GM04504 (cell line): ENCODE measurements at places on chromosomes 7 and 10.

DNA sequence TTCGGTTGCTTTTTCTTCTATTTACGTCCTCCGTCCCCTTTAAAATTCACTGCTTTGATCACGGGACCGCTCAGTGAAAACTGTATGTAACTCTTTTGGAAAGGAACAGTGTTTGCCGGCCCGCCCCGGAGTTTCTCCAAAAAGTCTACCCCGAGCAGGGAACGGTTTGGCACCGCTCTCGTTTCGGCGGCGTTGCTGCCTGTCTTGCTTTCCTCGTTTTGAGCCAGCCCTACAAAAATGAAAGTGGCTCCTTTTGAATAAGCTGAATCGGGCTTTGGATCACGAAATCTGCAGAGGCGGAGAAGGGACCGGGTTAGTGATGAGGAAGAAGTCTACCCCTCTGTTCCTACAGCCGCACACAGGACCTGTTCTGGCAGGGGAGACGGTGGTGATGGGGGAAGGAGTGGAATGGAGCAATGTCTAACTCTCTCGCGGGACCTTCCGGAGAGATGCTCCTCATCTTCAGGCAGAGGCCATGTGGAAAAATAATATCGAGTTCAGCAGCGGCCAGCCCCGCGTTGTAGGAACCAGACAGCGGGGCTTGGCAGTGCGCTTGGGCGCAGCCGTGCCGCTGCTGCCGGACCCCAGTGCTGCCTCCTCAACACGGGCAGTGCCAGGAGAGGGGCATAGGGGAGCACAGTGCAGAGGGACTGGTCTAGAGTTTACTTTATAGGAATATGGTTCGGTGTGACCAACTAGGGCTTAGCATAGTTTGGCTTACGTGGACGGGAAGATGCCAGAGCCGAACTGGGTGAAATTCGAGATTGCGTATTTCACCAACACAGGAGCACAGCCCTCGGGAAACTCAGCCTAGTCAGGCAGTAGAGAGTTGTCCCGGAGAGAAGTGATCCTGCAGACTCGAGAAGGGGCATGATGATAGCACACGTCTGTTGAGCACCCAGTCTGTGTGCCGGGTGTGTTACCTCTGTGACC, 1.4 kb downstream of the HTRA1 start:
- no peak for DNase-seq

- DNase-seq: no peak
Measured at GRCh38 chr10:86164174-86164774, 202.3 kb downstream of the GRID1 start.

DNA sequence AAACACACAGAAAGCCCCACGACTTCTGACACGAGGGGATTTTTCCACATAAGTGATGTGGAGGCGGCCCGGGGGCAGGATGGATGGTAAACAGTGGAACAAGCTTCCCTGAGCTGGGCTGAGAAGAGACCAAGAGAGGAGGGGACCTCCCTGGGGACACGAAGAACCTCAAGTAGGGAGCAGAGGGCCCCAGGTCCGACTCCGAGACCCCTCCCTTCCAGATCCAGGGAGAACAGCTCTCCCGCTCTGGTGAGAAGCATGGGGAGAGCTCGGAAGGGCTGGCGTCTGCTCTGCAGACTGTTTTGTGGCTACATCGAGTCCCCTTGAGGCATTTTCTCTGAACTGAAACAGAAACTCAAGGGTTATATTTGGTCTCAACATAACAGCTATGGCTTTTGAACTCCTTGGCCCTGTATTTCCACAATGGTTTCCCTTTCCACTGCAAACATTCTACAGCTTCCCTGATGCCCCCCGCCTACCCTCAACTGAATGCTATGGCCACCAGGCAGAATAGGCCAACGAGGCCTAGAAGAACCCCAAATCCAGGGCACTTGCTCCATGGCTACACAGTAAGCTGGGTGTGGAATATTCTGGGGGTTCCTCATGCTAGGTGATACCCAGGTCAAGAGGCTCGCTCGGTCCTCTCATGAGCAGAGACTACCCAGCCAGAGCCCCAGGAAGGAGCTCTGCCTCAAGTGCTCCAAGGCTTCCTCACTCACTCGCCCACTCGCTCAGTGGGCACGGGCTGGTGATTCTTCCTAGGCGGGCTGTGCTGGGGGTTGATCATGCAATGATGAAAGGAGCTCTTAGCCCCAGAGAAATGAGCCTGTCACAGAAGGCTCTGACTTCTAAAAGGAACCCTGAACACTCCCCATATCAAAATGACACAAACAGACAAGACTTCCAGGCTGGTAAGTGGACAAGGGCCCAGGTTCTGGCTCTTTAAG, 47.5 kb downstream of the FAM53B start:
- no peak for DNase-seq

GRCh38 chr7:4267341-4268039, 414.6 kb upstream of the FOXK1 start:
- no peak for DNase-seq

- DNase-seq: no peak
Measured at GRCh38 chr7:111006040-111006439, 84.9 kb upstream of the LRRN3 start.

- peak; percentile 68 for DNase-seq
Measured at GRCh38 chr7:131197920-131198615, 129.6 kb upstream of the MKLN1 start.

DNA sequence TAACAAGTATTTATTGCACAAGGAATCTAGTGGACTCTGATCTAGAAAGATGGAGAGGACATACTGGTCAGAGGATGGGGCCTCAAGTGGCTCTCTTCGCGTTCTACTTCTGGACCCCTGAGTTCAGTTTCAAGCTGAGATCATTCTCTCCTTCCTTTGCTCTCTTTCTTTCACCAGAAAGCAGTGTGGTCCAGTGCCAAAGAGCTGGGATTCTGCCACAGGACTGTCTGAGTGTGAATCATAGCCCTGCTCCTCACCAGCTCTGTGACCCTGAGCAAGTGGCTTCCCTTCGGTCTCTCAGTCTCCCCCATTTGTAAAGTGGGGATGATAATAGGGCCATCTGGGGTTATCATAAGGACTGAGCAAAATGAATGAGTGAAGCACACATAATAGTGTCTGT, 715.2 kb downstream of the SUGCT start:
- DNase-seq: peak; percentile 6

DNA sequence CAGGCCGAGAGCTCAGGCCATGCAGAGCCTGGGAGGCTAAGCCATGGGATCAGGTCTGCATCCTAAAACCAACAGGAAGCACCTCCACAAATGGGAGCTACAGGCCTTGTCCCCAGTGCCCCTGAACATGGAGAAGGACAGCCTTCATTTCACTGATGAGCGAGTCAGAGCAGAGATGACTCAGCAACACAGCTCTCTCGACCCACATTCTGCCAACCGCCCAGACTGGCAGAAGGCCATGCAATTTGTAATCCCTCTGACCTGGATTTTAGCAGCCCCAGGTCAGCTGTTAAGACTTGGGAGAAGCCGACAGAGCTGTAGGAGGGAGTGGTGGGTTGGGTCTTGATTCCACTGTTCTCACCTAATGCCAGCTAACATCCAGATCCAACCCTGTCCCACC, 25.5 kb downstream of the VOPP1 start:
- DNase-seq: peak; percentile 71

DNA sequence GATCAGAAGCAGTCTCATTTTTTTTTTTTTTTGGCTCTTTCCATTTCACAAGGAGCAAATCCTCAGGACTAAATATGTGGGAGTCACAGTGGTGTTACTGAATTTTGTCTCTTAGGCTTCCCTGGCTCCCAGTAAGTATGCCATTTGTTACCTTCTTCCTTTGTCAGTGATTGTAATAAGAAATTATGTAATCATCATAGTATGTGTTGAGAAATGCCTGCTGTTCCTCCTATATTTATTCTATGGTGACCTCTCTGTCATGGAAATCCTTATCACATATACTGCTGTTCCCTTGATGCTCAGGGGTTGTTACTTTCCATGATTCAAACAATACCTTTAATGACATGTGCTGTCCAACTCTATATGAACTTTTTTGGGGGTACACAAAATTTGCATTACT, 4.8 kb upstream of the OR9A4 start:
- no peak for DNase-seq

DNA sequence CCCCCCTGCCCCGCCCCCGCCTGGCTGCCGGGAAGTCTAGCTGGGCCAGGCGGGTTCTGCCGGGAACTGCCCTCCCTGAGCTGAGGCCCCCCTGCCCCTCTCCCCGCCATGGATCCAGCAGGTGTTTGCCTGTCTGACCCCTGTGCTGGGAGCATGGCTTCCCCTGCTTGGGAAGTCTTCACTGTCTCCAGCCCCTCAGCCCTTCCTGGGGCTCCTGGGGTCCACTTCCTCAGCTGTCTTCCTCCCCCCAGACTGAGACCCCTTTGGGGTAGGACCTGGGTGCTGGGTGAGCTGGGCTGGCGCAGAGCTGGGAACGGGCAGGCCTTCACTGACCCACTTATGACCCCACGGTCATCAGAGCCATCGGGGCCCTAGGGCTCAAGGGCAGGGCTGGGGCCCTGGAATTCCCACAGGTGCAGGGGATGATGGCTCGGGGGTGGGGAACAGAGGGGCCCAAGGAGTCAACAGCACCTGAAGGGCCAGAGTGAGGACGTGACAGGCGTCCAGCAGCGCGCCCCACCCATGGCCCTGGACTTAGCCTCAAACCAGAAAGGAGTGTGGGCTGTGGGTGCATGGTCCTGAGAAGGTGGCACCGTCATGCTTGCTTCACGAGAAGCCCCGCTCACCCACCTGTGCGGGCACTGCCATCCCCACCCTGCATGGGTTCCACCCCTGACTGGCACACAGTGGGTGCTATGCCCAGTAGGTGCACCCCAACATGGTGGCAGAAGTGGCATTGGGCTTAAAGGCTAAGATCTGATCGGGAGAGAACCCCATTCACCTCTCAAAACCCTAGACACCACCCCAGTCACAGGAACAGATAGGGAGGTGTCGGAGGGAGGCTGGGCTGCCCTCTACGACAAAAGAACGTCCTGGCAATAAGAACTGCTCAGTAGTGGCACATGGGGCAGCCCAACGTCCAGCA, 16.2 kb upstream of the TNRC18 start:
- no peak for DNase-seq

- DNase-seq: no peak
Measured at GRCh38 chr10:29805134-29805723, 170.5 kb upstream of the SVIL start.

DNA sequence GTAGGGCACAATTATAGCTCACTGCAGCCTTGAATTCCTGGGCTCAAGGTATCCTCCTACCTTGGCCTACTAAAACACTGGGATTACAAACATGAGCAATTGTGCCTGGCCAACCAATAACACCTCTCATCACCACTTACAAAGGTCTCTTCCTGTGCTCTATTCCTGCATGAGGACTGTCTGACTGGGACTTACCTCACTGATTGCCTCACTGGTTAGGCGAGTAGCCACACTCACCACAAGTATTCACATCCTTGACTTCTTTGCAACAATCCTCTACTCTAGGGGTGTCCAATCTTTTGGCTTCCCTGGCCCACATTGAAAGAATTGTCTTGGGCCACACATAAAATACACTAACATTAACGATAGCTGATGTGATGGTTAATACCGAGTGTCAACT, 22.6 kb upstream of the PDIA4 start:
- DNase-seq: no peak

- DNase-seq: no peak
Measured at GRCh38 chr7:92813390-92814024, 22.9 kb downstream of the CDK6 start.

DNA sequence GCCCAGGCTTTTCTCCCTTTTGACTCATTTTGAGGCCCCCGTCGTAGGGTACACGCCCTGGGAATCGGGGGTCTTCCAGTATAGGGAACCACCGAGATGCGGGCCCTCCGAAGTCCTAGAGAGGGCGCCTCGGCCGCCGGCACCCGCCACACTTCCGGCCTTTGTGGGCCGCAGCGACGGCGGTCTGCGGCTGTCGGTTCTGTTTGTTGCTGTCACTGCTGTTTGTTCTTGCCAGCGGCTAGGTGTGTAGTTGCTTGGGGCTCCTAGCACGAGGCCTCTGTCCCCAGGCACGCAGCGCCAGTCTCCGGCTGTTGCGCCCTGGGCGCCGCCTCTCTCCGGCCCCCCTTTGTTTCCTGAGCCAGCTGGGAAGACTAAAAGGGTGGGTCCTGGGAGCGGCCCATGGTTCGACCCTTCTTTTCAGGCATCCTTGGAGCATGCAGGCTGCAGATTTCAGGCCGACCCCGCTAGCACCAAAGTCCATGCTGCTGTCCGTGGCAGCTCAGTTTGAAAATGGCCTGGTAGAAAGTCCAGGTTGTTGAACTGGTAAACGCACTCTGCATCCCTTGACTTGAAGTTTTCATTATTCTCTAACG, 17.8 kb upstream of the ZKSCAN1 start:
- DNase-seq: no peak

DNA sequence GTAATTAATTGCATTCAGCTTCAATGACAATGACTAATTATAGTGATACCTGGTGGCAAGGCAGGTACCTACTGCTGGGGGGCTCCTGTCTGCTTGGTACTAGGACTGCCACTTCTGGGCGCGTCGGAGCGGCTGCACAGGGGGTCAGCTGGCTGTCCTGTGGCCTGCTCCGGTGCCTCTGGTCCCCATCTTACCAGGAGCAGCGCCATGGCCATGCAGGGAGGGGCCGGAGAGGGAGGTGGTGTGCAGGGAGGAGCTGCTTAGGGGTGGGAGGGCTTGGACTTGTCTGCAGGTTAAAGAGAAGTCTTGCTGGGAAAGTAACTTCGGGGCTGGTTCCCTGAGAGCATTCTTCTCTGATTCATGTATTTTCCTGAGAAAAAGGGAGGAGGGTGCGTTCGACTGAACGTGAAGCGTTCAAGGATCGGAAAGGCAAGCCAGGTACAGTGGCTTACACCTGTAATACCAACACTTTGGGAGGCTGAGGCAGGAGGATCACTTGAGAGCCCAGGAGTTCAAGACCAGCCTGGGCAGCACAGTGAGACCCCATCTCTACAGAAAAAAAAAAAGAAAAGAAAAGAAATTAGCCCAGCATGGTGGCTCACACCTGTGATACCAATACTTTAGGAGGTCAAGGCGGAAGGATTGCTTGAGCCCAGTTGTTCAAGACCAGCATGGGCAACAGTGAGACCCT, 15.4 kb downstream of the CUX1 start:
- DNase-seq: no peak

GRCh38 chr10:133070810-133071209, 16.9 kb upstream of the ADGRA1 start:
- no peak for DNase-seq

DNA sequence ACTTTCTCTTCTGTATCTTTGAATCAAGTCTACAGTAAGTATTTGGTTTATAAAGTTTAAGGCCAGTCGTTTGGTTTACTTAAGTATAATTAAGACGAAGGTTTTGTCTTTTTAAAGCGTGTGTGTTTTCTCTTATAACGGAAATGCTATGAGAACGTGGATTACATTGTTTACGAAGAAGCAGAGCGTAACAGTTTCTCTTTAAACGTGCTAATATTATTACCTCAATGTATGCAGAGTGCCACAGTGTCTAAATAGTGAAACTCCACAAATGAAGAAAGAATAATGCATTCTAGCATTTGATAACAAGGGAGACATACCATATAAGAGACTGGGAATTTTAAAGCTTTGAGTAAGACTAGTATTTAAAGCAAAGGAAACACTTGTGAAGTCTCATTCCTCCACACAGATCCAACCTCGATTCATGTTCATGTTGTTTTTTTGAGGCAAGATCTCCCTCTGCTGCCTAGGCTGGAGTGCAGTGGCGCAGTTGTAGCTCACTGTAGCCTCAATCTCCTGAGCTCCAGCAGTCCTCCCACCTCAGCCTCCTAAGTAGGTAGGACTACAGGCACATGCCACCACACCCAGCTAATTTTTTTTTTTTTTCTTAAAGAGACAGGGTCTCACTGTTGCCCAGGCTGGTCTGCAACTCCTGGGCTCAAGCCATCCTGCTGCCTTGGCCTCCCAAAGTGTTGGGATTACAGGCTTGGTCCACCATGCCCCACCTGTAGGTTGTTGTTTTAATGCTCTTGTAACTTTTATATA, 75.1 kb downstream of the ANKRD61 start:
- DNase-seq: no peak

- DNase-seq: no peak
Measured at GRCh38 chr7:80675090-80675489, 36.6 kb downstream of the CD36 start.

GRCh38 chr10:71648933-71649320, 70.7 kb downstream of the C10orf105 start:
- DNase-seq: no peak
